ENCODE measurements at places on chromosomes 7 and 10.

DNA sequence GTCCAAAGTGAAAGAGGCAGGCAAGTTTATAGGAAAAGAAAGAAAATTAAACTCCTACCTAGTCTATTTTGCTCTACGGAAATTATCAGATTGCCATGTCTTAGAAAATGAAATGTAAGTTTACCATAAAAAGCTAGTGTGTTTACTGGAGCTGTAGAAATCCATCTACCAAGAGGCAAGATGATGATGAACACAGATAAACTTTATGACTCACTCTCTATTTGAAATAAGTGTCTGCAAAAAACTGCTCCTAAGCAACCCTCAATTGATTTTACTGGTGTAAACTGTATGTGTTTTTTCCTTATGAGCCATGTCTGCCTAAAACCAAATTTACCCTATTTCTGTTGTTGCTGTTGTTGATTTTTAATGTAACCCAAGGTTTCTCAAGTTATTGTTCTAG is 73.8 kb upstream of the TMEM106B start:
- no peak for DNase-seq

DNA sequence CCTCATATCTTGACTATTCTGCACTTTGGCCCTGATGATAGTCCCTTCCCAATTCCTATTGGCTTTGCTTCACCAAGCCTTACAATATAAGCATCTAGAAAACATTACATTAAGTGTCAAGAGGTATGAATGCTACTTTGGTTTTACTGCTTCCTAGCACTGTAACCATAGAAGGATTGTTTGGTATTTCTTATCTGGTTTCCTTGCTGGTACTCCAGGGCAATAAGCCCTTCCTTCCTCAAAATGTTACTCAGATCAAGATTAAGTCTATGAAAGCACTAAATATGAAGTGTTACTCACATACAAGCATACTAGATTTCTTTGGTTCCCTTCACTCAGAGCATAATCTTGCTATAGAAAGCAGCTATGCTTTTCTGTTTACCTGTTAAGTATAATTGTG is 492.5 kb downstream of the ETV1 start:
- no peak for DNase-seq

DNA sequence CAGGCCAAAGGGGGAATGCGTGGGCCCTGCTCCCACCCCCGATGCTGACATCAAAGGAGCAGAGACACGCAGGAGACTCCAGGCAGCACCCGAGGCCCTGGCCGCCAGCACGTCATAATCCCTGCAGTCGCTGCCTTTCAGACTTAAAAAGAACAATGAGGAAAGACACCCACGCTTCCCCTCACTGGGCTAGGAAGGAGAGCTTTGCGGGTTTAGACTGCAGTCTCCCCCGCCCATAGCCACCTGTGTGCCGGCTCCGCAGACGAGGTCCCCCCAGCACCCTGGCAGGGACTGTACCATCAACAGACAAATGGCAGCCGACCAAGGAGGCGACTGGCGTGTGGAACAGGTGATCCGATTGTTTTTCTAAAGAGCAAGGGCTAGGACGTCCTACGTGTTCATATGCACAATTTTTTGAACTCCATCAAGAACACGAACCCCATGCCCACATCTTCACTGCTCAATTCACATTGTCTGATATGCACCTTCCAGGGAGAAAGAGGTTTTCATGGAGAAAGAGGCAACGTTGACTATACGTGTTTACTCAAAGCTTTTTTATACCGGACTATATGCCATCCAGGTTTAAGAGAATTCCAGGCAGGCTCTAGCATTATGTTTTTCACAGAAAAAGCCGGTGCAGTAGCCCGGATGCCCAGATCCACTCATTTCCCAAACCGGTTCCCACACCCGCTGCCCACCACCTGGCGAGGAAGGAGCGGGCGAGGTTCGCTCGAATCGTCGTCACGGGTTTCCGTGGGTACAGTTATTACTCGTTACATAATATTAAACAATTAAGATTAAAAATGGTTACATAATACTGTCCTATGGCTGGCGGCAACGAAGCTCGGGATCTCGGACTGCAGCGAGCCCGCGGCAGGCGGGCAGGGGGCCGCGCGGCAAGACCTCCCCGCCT is 1.1 kb downstream of the GRB10 start:
- DNase-seq = peak; percentile 27

DNA sequence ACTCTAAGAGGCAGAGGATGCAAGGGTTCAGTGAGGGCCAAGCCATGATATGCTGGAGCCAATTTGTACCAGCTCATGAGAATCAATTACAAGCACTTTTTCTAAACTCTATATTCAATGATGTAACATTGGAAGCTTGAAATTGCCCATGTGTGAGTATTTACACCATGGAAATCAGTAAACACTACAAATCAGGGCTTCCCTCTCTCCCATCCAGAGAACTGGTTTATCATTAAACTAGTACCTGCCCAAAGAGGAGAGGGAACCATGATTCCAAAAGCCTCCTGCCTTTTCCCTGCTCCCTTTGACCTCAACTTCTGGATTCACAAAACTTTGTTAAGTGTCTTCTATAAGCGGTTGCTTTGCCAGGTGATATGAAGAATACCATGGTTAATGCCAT is 52.5 kb upstream of the BICC1 start:
- no peak for DNase-seq

DNA sequence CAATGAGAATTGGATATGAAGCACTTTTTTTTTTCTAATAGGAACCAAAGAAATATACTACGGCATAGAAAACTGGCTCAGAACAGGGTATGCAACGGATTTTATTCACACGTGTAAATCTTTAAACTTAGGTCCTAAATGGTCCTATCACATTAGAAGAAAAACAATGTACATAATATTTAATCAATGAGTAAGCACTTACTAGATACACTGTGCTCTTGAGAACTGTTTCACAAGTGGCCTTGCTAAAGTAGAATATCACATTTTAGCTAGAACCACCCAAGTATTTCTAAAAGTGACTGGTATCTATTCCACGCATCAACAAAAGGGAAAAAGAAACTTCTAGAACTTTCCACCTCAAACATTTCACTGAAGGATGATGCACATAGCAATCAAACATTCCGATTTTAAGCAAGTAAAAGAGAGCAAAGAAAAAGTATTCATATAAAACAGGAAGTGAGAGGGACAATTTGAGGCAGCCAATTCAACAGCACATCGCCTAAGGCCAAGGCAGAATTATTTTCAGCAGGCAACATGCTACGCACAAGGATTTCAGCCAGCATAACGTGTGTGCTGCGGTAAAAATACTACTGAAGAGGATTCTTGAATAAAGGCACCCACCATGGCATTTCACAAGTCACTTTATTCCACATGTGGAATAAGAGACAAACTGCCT is 55.8 kb downstream of the PARD3 start:
- DNase-seq = no peak

GRCh38 chr7:68432585-68432984 is 1165.7 kb upstream of the AUTS2 start:
- no peak for DNase-seq

GRCh38 chr10:107104026-107104652 is 60.4 kb downstream of the SORCS1 start:
- no peak for DNase-seq

GRCh38 chr7:22302951-22303423 is 54.0 kb downstream of the RAPGEF5 start:
- DNase-seq = no peak

GRCh38 chr7:150756166-150756565 is 18.9 kb downstream of the GIMAP5 start:
- no peak for DNase-seq
